ENCODE measurements at places on chromosomes 12 and 14.

DNA sequence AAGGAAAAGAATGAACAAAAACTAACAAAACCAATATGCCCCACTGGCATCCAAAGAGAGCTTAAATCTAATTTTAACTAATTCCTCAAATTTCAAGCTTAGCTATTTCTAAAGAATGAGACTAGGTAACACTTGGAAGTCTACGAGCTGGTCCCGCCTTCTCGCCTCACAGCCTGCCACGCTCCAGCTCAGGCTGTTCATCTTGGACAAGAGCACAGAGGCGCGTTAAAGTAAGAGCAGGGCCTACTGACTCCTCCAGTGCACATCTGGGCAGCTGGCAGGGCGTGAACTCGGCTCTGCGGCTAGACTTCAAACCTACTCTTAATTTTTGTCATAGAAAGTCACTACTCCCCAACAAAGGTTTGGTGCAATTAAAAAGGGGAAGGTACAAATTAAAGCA lies 64.6 kb downstream of the DICER1 start:
- no peak for DNase-seq

DNA sequence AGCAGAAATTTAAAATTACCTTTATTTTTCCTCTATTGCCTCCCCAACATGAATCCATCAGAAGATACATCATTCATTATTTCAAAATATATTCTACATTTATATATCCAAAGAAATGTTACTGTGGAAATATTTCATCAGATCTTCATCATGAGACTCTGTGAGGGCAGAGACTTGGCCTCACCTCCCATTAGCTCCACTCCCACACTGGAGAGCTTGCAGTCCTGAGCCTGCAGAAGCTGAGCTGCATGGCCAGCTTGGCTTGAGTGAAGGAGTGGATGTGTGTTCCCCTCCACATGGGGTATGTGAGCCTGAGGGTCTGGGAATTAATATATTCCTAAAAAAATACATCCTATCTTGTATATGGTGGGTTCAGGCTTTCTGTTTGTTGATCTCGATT lies 961.9 kb downstream of the TMEM121 start:
- DNase-seq = no peak

- DNase-seq = no peak
These were observed 144.2 kb downstream of the KICS2 start for GRCh38 chr12:64077922-64078321.

GRCh38 chr14:51824191-51824590 lies 36.2 kb upstream of the GNG2 start:
- no peak for DNase-seq

- DNase-seq = no peak
These were observed 477.5 kb upstream of the RGS6 start for GRCh38 chr14:71454513-71455332.
